ENCODE measurements at places on chromosomes 3 and 15.

GRCh38 chr3:64608741-64609140, 79.1 kb downstream of the ADAMTS9 start:
- H3K27ac ChIP-seq = no peak overlapping the region
- DNase-seq = no peak
- no peaks in the 10 kb centered on the region for H3K36me3 ChIP-seq
- H3K27me3 ChIP-seq = no peaks in the 10 kb centered on the region
- no peaks in the 10 kb centered on the region for H3K4me1 ChIP-seq

DNA sequence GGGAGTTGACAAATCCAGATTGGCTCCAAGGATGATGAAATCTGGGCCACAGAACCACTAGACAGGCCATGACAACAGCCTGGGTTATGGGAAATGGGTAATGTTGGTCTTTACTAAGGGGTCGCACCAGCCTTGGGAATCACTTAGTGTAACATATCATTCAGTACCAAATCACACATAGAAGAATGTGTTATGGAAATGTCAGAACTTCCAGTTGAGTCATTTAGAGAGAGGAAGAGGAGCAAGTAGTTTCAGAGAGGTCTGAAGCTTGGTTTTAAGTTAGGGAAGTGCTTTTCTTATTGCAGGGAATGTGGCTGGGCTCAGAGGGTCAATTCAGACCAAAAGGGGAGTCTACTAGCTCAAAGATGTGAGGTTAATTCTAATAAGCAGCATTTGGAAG, 241.6 kb upstream of the ZPLD1 start:
- no peaks in the 10 kb centered on the region for H3K4me1 ChIP-seq
- H3K27me3 ChIP-seq = no peaks in the 10 kb centered on the region
- H3K27ac ChIP-seq = no peak overlapping the region

GRCh38 chr3:59286791-59287531, 237.1 kb upstream of the CFAP20DC start:
- no peaks in the 10 kb centered on the region for H3K4me1 ChIP-seq
- no peak overlapping the region for H3K27ac ChIP-seq
- DNase-seq = no peak
- no peaks in the 10 kb centered on the region for H3K27me3 ChIP-seq
- H3K36me3 ChIP-seq = no peaks in the 10 kb centered on the region

GRCh38 chr3:127595303-127595702, 2.9 kb upstream of the MCM2 start:
- no peak for DNase-seq
- H3K27me3 ChIP-seq = no peaks in the 10 kb centered on the region
- H3K4me3 ChIP-seq = no peak overlapping the region
- H3K27ac ChIP-seq = no peak overlapping the region
- H3K4me1 ChIP-seq = peaks cover 45% of the 10 kb centered on the region
- peaks cover 15% of the 10 kb centered on the region for H3K36me3 ChIP-seq

- H3K36me3 ChIP-seq = no peaks in the 10 kb centered on the region
- H3K27ac ChIP-seq = no peak overlapping the region
- H3K4me1 ChIP-seq = no peaks in the 10 kb centered on the region
- H3K27me3 ChIP-seq = peaks cover 33% of the 10 kb centered on the region
- no peak overlapping the region for H3K4me3 ChIP-seq
These were observed 6.3 kb upstream of the SCN5A start for GRCh38 chr3:38655708-38656300.

DNA sequence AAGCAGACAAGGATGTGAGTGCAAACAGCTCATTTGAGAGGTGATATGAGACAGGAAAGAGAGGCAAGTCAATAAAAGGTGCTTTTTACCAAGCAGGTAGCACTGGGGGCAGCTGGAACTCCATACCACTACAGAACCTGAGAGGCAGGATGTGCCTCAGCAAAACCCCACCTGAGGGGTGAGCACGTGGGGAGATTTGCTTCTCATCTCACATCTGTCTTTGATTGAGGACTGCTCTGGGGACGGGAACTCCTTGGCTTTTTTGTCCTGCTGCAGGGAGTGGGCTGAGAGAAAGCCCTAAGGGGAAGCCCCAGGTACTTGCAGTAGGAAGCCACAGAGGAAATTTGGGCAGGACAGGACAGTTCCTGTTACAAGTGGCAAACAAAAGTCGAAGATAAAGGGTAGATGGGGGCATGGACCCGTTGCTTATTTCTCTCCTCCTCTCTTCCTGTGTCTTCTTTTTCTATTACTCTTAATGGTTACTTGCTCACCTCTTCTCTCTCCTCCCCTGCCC, 27.1 kb downstream of the CFAP161 start:
- peaks cover 7% of the 10 kb centered on the region for H3K4me1 ChIP-seq
- H3K4me3 ChIP-seq = no peak overlapping the region
- H3K36me3 ChIP-seq = no peaks in the 10 kb centered on the region
- no peak for DNase-seq
- no peak overlapping the region for H3K27ac ChIP-seq

- no peak for DNase-seq
- peaks cover 56% of the 10 kb centered on the region for H3K36me3 ChIP-seq
- H3K4me3 ChIP-seq = no peak overlapping the region
These were observed 66.9 kb downstream of the CEP63 start for GRCh38 chr3:134552784-134553183.

DNA sequence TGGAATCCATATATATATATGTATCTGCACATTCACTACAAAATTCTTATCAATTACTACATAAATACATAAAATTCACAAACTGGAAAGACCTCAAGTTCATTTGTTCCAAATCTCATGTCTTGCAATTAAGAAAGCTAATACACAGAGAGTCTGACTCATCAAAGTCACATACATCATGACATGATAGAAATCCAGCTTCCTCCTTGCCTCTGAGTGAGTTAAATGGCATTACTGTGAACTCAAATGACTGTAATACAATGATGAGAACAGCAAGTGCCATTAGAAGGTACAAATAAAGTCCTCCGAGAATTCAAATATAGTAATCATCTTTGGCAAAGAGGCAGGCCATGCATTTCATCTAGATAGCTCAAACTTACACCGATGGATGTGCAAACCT, 55.1 kb upstream of the AGTR1 start:
- H3K27ac ChIP-seq = no peak overlapping the region
- H3K4me3 ChIP-seq = no peak overlapping the region
- no peaks in the 10 kb centered on the region for H3K4me1 ChIP-seq
- DNase-seq = no peak
- H3K36me3 ChIP-seq = no peaks in the 10 kb centered on the region
- no peaks in the 10 kb centered on the region for H3K27me3 ChIP-seq

Data from DND-41 (cell line).